ENCODE measurements at places on chromosomes 2 and 18.
A peak's percentile ranks its signal among the peaks of the same experiment; 100 is the strongest.

DNA sequence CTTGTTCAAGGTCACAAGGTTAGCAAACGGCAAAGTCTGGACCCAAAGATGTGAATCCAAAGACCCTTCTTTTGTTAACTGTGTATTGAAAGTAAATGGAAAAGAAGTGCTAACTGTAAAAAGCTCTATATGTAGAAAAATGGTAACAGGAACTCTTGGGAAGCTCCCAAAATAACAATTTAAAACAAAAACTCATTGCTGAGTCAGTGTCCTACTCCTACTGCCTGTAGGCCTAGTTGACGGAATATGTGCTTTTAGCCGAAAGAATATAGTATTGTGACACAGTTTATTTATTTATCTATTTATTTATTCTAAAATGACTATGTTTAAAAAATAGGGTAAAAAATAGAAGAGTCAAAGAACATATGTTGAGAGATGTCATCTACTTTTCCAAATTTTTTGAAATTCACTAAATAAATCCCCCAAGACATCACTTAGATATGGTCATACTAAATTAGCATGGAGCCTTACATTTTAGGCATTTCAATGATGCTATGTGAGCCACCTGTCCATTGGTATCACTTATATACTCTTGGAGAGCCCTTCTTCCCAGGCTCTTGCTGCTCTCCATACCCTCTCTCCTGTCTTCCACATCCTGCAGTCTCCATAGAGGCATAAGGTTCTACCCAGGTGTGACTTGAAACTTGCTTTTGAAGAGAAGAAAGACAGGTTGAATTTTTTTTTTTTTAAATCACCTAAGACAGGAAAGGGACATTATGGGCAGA, 13.7 kb downstream of the COL5A2 start:
- DNase-seq: no peak

DNA sequence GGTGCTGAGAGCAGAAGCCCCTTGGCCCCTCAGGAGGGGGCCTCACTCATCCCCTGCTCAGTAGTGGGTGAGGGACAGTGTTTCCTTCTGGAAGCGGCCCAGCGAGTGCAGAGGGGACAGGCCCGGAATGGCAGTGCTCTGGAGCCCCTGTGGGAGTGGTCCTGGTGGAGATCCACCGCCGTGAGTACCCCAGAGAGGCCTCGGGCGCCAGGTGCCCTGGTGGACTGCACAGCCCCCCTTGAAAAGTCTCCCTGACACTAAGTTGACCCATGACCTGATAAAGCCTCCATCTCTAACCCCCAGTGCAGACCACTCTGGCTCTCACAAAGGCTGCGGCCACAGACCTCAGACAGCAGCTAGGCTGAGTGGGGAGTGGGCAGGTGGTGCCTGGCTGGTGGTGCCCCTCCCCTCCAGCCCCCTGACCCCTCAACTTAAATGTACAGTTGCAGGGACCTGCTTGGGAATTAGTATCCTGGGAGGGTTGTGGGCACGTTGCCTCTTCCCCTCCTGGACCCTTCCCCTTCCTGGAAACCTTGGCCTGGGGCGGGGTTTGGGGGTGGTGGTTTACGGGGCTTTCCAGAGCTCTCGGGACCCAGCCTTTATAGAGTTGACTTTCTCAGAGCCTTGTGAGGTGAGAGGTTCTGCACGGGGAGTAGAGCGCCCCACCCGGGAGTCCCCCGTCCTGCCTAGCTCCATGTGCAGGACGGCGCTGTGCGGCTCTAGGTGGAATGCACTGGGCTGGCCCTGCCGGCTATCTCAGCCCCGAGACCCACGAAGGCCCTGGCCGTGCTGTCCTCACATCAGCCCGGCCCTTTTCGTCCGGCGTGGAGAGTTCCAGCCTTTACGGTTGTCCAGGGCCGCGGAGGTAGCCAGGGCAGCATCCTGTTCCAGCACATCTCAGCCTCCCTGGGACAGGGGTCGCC, 62.7 kb downstream of the RTP5 start:
- DNase-seq: no peak

- no peak for DNase-seq
Observed at GRCh38 chr2:67329513-67329912, 67.6 kb upstream of the ETAA1 start.

DNA sequence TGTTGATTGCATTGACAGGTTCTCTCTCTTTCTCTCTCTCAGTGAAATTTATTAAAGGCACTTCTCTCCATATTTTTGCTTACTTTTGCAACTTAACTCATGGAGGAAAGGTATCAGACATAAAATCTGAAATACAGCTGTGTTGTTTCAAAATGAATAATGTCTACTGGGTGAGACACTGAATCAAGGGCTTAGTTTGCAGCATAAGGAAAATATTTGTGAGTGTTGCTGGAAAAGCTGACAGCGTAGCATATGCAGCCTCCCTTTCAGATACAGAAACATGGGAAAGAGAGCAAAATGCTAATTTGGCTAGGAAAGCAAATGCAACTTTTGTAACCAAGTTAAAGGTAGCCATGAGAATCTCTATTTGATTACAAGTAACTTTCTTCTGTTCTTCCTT, 81.5 kb upstream of the COL3A1 start:
- peak; percentile 20 for DNase-seq

GRCh38 chr2:106577255-106577651, 90.1 kb downstream of the CD8B2 start:
- DNase-seq: no peak

DNA sequence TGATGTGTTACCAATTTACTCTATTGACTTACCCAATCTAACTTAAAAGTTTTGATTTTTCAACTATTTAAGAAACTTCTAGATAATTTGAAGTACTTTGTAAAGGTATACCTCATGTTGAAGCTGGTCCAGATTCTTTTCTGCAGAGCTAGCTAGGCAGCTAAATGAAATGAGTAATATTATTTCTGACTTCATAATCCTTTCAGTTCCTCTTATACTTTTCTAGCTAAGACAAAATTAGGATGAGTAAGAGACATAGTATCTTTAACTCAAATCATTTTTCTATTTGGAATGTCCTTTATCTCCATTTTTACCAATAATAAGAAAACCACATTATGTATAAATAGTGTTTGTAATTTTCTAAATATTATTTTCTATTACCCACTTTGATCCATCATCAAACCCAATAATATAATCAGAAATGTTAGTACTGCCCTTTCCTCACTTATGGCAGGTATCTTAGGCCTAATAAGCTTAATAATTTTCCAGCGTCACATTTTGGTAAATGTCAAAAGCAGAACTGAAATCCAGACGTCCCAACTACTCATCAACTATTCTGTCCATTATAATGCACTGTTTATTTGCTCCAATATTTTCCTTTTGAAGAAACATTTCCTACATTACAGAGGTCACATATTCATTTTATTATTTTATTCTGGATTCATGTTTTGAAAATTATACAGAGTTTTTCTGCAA, 456.6 kb downstream of the THSD7B start:
- no peak for DNase-seq
